SK-N-DZ (cell line): ENCODE measurements at places on chromosomes 1 and 21.

- DNase-seq = no peak
Measured at GRCh38 chr21:42175110-42175710, 43.7 kb upstream of the ABCG1 start.

DNA sequence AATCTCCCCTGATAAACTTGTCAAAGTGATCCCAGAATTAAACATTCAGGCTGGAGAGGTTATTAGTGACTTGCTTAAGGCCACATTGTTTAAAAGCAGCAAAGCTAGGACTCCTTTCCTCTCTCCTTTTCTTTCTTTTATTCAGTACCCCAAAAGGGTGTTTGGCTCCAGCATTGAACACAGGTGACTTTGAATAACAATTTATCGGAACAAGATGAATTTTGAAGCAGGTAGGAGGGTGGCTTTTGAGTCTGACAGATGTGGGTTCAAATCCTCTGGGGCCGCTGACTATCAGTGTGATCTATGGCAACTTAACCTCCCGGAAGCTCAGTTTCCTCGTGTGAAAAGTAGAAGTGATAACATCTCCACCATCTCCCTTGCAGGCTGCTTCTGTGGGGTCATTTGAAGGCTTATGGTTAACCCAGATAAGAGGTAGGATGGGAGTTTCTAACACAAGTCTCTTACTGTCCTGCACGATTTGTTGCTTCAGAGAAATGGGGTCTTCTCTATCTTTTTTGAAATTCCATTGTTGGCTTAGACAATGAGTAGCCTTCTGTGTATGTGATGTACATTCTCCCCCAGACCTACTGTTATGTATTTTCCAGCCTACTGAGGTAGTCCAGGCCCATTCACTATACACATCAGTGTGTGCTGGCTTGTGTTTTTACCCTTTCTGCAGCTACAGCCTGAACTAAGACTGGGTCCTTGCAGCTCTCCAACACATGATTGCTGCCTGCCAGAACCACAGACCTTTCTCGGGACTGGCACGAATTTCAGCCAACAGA is 29.0 kb downstream of the JUN start:
- DNase-seq = peak; percentile 18

DNA sequence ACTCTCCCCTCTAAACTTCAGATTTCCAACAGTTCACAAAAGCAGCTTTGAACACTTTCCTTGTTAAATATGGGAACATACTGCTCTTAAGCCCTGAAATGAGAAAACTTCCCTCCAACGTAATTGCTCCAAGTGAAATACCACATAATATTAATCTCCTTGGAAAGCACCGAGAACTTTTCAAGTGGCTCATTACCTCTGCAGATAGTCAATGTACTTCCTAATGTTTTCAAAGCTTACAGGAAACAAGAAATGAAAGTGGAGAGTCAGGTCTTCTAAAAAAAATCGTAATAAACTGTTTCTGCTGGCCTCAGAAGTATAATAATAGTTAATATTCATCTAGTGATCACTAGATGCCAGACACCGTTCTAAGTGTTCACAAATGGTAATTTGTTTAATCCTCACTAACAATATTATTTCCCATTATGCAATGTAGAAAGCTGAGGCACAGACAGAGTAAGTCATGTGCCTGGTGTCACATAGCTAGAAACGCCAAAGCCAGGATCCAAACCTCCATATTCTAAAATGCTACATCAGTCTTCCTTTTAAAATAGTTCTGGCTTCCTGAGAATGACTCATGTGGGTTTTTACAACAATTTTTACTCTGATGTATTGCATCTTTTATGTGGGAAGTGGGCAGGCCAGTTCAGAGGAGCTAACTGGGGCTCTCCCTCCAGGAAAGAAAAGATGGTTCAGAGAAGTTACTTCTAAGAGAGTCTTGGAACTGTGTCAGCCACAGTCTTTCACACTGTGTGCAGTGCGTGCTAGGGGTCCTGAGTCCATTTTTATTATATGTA is 177.2 kb downstream of the PLPPR4 start:
- no peak for DNase-seq

DNA sequence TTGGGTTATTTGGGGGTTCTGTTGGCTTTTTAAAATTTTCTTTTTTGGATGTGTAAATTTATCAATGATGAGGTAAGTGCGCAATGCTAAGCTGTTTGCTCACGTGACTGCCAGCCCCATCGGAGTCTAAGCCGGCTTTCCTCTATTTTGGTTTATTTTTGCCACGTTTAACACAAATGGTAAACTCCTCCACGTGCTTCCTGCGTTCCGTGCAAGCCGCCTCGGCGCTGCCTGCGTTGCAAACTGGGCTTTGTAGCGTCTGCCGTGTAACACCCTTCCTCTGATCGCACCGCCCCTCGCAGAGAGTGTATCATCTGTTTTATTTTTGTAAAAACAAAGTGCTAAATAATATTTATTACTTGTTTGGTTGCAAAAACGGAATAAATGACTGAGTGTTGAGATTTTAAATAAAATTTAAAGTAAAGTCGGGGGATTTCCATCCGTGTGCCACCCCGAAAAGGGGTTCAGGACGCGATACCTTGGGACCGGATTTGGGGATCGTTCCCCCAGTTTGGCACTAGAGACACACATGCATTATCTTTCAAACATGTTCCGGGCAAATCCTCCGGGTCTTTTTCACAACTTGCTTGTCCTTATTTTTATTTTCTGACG is 3.1 kb downstream of the OLIG2 start:
- DNase-seq = no peak

GRCh38 chr1:191870490-191870889 is 287.8 kb upstream of the RGS18 start:
- DNase-seq = no peak
